Breast epithelium (tissue), 4 donors: ENCODE measurements at places on chromosomes 16 and 17.

DNA sequence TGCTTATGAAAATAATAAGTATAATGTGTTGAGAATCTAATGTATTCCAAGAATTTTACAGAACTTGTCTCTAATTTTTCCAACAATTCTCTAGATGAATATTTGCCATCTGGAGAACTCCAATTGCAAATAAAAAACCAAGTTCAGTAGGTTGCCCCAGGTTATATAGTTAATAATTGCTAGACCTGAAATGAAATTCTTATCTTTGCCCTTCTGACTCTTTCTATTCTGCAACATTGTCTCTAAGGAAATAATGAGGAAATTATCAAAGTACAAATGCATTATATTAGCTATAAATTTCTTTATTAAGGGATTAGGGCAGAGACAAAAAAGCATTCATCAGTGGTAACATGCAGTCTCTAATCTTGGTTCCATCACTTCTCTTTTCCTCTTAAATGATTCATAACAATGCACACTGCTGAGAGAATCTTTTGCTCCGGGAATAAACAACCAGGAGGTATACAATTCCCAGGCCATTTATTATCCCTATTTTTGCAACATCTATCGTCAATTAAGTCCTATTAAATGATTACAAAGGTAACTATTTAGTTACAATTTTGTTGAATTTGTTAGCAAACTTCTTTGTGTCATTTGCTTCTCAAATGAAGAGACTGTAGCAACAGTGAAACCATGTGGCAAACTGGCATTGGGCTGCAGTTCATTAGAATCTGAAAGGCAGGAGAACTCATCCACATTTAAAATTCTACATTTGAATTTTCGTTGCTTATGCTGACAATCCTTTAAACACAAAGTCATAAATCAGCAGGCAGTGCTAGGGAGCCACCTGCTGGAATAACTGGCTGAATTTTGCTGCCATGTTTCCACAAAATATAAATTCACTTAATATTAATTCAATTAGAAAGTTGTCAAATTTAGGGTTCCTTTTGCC is 349.6 kb downstream of the KIF2B start:
- no peak for DNase-seq

DNA sequence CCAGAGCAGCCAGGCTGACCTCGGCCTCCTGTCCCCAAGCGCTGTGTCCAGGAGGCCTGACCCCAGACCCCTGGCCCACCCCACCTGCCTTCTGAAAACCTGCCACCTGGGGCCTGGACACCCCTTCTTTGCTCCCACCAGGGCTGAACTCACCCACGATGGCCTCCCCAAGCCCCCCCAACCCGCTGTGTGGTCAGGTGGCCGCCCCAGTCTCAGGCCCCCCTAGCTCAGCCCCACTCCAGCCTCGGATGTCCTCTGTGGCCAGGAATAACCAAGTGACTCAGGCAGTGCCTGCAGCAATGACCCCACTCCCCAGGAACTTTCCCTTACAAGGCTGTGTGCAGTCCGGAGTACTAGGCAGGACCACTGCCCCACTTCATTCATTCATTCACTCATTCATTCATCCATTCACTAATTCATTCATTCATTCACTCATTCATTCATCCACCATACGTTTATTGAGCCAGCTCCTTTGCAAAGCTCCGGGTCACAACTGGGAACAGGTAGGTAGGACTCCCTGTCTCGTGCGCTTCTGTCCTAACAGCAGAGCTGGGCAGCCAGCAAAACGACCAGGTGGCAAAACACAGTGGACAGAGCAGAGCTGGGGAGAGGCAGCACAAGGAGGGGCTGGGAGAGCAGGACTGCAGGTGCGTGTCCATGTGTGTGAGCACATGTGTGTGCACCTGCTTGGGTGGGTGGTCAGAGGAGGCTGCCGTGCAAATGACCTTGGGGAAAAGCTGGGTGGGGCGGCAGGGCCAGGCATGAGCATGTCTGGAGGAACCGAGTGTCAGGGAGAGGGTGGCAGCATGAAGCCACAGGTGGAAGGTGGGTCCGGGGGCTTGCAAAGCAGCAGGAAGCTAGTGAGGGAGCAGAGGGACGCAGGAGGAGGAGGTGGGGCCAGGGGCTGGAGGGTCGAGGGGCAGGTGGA is 75.8 kb upstream of the CBX4 start:
- no peak for DNase-seq

- no peak for DNase-seq
Measured at GRCh38 chr16:56286809-56287208, 95.5 kb downstream of the GNAO1 start.

GRCh38 chr16:54173490-54173889 is 113.1 kb downstream of the IRX3 start:
- no peak for DNase-seq

DNA sequence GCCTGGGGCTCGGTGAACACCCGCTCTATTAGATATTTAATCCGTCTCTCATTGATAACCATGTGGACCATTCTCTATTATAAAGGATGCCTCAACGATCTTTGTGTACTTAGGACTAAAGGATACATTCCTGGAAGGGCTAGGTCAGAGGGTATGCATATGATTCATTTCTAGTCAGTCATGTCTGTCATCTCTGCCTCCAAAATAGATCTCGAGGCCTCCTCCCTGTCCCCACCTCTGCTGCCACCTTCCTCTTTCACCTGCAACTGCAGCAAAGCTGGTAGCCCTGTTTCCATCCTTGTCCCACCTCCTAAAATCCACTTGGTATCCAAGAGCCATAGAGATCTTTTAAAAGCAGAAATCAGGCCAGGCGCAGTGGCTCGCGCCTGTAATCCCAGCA is 121.5 kb downstream of the KATNIP start:
- DNase-seq: no peak

DNA sequence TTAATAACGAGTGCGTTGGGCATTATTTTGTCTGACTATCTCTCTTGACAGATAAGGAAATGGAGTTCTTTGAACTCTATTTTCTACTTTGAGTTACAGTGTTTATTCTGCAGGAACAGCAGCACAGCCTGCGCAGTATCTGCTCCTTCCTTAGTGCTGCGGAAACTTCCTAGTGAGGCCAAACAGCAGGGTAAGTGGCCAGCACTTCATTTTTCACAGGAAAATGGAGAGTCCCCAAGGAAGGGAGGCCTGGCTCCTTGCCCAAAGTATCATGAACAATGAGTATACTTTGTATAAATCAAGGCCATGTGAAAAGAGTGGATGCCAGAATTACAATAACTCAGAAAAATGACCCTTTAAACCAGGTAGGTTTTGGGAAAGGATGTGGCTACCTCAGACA is 140.6 kb downstream of the VPS53 start:
- DNase-seq: no peak

GRCh38 chr16:67022531-67023214 is 6.3 kb upstream of the CBFB start:
- DNase-seq: peak; percentile 2
